Hypothalamus (tissue), 51 donors: ENCODE measurements at places on chromosomes 5 and 9.

GRCh38 chr5:172410160-172410559 is 44.2 kb downstream of the SH3PXD2B start:
- no peak for DNase-seq

- no peak for DNase-seq
Measured at GRCh38 chr5:160466889-160467554, 45.4 kb downstream of the PTTG1 start.

- DNase-seq: no peak
Measured at GRCh38 chr9:90939351-90939750, 137.7 kb downstream of the SYK start.

DNA sequence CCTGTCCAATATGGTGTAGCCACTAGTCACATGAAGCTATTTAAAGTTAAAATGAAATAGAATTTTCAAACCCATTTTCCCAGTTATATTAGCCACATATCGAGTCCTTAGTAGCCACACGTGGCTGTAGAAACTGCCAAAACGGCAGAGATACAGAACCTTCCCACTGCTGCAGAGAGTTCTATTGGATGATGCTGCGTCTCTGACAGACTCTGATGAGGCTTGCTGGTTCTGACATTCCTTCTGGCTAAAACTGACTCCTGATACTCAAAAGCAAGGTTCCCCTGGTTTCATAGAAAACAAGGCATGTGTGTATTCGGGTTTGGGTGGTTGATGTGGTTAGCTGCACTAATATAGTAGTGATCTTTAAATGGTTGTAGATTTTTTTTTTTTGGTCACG is 91.5 kb downstream of the TLE4 start:
- DNase-seq: no peak

GRCh38 chr5:150077996-150078801 is 8.2 kb downstream of the CSF1R start:
- no peak for DNase-seq
